ENCODE measurements at places on chromosomes 4 and X.

DNA sequence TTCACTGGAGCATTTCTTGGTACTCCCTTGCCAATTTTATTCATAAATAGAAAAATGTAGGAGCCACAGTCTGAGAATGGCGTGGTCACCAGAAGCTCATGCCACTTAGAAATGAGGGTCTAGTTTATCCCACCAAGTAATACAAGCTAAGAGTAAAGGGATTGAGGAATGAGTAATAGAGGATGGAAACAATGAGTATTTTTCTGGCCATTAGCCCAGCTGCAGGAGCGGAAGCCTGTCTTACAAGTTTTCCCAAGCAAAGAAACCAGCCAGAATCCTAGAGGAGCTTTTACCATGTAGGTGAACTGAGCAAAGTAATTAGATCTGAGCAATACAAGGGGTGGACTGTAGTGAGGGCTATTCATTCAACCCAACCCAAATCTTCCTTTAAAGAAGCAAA is 160.7 kb upstream of the NPY2R start:
- DNase-seq = no peak

DNA sequence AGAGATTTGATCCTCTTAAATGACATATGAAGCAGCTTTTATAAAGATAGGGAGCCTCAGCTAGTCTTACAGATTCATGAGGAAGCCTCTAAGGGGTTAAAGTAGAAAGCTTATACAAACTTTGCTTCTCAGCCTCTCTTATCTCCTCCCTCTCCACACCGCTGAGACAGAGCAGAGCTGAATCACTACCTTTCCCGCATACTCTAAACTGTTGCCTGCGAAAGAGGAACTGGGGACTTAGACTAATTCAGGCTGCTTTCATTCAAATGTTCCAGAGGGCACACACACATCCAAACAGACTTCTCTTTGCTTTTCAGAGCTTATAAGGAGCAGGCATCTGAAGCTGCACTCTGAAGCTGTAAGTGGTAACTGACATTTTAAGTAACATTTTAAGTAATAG is at the start of gene SERTM2:
TSS of gene SERTM2 (plus strand) at position 169 of the 400 bp plus-strand sequence. CDS start 7,213 bp downstream, outside the sequence.
- no peak for DNase-seq

DNA sequence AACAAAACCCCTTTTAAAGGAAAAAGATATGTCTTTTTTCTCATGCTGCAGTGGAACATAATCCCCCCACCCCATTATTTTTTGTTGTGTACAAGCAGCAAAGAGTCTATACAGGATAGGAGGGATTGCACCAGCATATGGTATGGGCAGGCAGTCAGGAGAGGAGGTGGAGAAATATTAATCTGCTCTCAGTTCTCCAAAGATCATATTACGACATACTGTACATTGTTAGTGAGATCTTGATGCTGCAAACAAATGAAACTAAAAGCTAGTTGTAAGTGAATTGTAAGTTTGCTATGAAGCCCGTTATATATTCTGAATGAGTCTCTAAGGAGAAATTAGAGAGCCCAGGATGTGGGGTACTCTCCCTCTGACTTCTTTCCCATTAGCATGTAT is 75.3 kb downstream of the RAPGEF2 start:
- no peak for DNase-seq

DNA sequence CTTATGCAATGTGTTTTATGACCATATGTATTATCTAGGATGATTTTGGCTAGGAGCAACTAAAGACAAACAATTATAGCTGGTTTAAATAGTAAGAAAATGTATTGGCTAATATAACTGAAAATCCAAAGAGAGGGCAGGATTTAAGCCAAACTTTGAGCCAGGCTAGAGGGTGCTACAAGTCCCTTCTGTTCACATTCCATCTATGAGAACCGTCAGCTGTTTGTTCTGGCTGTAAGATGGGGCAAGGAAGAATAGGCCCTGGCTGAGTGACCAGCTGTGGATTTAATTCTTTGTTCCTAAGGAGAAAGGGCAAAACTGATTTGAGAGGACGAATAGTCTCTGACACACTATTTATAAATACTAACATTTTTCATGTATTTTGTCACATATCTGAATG is 79.2 kb upstream of the UGT8 start:
- DNase-seq = no peak

- no peak for DNase-seq
These were observed 56.6 kb downstream of the ARHGAP6 start for GRCh38 chrX:11609109-11609508.

GRCh38 chr4:176794651-176795050 is 1.9 kb upstream of the VEGFC start:
- DNase-seq = no peak

DNA sequence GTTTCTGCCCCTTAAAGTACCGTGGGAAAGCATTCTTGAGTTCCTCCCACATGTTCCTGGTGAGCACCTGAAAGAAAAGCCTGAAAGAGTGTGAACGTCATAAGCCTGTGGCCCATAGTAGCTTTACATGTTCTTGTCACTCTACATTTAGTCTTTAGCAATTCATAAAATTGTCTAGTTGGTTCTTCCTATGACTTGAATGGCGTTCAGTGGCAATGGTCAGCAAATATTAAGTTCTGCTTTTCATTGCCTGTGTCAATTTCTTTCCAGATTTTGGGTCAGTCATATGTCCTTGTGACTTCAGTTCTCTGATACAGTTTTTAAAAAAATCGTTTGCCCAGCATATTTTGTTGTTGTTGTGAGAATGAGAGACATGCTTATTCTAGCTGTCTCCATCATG is 650.0 kb upstream of the BOD1L1 start:
- DNase-seq = no peak

DNA sequence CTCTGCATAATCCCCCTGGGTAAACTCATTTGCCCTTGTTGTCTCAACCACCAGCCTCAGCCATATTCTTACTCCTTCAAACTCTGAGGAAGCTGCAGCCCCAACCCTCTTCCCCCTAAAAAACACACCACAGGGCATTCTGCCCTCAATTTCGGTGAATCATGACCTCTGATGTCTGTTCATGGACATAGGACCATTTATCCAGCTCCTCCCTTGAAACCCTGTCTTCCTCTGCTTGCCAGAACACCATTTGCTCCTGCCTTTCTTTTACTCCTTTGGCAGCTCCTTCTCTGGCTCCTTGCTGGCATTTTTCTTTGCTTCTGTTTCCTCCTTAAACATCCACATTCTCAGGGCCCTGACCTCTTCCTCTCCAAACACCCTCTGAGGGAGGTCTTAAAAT is 87.1 kb downstream of the ITIH6 start:
- DNase-seq = no peak

DNA sequence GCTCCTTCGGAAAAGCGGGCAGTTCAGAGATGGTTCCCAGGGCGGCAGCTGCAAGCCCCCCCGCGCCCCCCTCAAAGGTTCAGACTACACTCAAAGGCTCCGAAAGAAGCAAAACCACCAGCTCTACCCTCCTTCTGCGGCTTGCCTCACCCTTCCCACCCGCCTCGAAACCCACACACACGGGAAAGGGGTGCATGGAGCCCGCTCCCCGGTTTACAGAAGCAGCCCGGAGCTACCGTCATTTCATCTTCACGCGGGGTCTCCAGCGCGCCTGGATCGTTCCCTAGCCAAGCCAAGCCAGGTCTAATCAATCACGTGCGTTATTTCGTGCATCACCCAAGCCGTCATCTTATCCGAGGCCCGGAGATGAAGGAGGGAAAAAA is 1.2 kb downstream of the NLGN4X start:
- no peak for DNase-seq

DNA sequence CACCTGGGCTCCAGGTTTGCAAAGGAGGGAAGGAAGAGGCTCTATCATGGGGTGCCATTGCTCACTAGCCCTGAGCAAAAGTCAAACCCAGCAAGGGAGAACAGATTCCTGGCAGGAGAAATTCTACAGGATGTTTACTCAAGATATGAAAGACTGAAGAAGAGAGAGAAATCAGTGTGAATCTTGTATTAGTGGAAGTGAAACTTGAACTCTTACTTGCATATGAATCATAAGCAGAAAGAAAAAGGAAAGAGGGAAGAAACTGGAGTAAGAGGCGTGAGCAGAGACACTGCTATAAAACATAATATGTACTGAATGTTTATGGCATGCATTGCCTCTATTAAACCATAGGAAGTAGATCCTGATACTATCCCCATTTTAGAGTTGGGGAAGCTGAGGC is 60.9 kb downstream of the C4orf46 start:
- no peak for DNase-seq

GRCh38 chr4:122896270-122896669 is 26.1 kb downstream of the NUDT6 start:
- DNase-seq = no peak

- DNase-seq = no peak
These were observed 35.3 kb upstream of the NDUFC1 start for GRCh38 chr4:139337612-139338011.

- no peak for DNase-seq
These were observed 326.5 kb downstream of the TEX13C start for GRCh38 chrX:125646195-125646594.

DNA sequence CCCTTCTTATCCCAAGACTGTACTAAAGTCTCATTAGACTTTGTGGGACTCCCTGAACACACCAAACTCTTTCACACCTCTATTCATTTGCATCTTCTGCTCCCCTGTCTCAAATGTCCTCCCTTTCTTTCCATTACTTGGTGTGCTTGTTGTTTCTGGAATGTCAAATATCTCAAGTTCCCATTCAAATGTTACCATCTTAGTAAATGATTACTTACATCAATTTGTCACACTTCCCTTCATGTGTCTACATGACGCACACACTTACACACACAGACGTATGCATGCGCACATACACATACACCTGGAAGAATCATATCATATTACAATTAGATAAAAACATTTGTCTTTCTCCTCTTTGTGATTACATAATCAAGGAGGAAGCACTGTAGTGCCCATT is 210.8 kb upstream of the TEX13C start:
- DNase-seq = no peak

GRCh38 chr4:12689457-12689856 is 794.7 kb downstream of the RAB28 start:
- DNase-seq = no peak

GRCh38 chrX:129637217-129638109 is 17.3 kb downstream of the APLN start:
- DNase-seq = peak; percentile 40

DNA sequence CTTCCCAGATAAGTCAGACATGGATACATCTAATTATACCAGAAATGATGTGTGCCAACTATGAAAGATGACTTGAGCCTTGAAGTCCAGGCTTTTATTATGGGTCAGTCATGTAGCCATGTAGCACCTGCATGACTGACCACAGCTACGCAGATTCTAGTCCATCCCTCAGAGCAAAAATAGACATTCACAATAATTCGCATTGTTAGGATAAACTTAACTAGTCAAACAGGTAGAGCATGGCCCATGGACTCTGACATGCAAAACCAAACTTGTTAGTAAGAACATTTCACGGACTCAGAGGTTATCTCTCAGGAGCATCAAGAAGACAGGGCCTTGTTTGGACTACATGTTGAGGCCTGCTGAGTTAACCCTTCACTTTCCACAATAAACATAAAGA is 132.6 kb downstream of the PWWP3B start:
- no peak for DNase-seq

GRCh38 chrX:11105080-11105479 is 6.1 kb upstream of the HCCS start:
- no peak for DNase-seq

DNA sequence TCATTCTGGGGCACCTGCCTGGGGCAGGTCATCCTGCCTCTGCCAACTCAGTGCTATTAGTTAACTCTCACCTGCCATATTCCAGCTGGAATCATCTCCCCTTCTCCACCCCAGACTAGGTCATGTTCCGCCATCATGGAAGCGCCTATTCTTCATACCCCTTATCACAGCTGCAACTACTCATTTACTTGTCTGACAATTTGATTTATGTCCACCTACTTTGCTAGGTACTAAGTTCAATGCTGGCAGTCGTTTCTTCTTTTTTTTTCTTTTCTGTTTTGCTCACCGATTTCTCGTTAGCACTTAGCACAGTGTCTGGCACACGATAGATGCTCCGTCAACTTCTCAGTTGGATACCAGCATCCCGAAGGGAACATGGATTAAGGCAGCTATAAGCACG is 1.1 kb upstream of the FMR1 start:
- no peak for DNase-seq

- no peak for DNase-seq
These were observed 222.5 kb downstream of the MGST2 start for GRCh38 chr4:139887962-139888735.

DNA sequence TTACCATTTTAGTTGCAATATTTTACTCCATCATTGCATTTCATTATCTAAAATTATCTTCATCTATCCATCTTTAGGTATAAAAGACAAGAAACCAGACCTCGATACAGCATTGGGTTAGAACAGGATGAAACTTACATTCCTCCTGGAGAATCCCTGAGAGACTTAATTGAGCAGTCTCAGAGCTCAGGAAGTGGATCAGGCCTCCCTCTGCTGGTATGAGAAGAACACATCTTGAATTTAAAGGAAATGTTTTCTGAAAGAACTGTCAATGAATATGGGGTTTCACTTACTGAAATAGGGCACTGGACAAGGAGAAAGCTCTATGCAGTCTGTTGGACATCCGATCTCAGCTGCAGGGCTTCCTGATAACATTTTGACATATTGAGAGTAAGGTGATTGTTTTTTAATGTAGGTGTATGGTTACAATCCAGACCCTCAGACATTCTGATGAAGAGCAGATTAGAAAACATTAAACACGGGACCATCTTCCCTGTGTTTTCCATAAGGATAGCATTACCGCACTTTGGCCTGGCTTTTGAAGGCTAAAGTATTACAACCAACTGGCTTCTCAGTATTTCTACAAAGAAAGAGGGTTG is 367.2 kb downstream of the BMPR1B start:
- no peak for DNase-seq

DNA sequence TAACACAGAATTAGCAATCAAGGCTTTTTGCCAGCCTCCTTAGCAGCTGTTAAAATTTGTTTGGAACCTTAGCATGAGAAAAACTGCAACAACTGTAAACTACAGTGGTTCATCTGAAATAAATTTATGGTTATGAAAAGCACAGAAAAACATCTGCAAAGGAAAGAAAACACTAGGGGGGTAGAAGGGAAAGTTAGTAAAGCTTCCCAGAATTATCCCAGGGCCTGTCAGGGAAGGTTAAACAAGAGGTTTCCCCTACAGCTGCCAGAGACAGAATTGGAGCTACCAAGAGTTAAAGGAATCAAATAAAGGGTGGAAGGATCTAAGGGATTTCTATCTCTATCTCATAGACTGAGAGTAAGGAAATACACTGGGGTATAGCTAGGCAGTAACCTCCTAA is 234.7 kb upstream of the DIAPH2 start:
- no peak for DNase-seq

DNA sequence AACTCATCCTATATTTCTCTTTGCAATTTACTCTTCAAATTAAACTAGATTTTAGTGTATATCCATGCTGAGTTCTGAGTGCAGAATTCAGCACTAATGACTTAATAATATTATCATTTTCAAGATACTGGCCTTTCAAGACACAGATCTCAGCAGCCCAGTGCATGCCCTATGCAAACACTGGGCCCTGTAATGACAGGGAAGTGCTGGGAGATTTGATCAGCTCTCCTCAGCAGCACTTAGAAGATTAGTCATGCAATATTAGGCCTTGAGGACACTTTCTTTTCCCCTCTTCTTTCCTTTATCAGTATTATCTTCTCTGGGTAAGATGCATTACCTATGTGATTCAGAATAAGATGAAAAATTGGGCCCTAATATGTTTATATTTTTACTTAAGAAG is 207.1 kb downstream of the PPP3CA start:
- no peak for DNase-seq

Measured in left colon (tissue), 2 donors.